Left colon (tissue), 2 donors: ENCODE measurements at places on chromosomes 1 and 21. TPM values are rescaled to one million over a fixed set of nuclear protein-coding genes. Genes with fewer than 3 reads are reported as not detected.
A peak's percentile ranks its signal among the peaks of the same experiment; 100 is the strongest.

GRCh38 chr21:32819694-32820093 is 48.1 kb upstream of the PAXBP1 start:
- no peak for DNase-seq

- DNase-seq = no peak
Observed at GRCh38 chr1:216919060-216919970, 196.1 kb upstream of the ESRRG start.

DNA sequence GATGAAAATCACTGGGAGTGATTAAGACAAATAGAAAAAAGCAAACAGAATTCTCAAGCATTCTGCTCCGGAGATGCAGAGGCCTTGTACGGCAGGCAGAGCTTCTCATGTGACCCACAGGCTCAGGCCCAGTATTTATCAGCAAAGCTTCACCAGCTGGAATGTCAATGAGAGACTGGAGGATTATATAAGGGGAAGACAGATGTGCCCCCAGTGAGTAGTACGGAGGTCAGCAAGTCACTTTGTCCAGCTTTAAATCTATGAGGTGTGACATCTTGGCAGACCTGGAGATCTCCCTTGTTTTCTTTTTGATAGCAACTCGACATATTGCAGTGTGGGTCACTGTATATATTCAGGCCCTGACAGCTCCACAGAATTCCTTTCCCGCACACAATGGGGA is 106.8 kb downstream of the HHIPL2 start:
- DNase-seq = no peak

The KIF26B gene
- total RNA-seq = 0.36 TPM

GRCh38 chr21:32256251-32256650 is 22.6 kb downstream of the MIS18A start:
- no peak for DNase-seq

GRCh38 chr1:29105822-29106221 is 17.9 kb downstream of the TMEM200B start:
- no peak for DNase-seq

DNA sequence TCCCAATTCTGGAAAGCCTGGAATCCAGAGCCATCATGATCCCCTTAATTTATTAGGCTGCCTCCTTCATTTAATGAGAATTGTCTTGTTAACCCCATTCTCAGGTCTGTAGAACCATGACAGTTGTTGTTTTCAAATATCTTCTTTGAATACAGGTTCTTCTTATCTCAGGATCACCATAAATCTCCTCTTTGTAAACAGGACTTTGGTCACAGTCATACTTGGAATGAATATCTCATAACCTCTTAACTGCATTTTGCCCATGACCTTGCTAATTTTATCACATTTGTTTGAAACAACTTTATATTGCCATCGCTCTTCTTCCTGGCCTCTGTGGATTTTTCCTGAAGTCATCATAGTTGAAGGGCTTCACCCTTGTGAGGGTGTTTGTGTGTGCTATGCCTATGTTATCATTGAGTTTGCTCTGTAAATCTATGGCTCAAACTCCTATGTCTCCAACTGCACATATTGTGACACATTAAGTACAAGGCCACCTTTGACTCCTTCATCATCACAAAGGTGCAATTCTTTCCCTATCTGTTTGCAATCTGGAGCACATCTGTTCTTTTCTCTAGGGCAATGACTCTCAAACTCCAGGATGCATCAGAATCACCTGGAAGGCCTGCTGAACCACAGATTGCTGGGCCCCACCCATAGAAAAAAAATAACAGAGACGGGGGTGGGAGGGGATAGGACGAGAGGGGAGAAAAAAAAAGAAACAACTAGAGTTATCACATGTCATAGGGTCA is 54.2 kb downstream of the FCRL5 start:
- no peak for DNase-seq

DNA sequence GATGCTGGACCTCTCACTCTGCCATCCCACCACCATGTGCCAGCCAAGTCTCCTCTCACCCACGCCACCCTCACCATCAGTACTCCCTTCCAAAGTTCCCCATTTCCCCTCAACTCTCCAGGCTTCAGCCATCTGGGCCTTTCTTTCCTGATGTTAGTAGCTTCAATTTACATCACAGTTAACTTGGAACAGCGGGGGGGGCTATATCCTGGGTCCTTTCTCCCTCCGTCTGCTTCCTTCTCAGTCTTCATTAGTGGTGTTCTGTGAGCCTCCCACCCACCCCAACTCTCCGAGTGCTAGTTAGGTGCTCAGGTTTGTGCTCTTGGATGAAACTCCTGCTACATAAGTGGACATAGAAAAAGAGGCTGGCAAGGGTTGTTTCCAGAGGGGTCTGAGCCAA is 31.9 kb downstream of the KCNC4 start:
- no peak for DNase-seq

DNA sequence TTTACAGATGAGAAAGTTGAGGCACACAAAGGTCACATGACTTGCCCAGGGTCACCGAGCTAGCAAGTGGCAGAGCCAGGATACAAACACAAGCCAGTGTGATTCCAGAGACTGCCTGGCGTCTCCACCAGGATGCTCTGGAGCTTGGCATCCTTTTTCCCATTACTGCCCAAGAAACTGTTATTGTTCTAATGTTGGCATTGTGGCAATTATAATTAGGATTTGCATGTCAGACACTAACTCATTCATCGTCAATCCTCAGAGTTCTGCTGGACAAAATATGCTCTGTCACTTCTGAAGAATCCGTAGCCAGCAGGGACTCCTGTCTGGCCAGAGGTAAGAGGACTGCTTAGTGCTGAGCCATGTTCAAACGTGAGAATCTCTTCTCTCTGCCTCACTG is 8.8 kb downstream of the KAZN start:
- no peak for DNase-seq

The NPHS2 gene
- total RNA-seq = 0.20 TPM

The CADM3 gene
- 3.2 TPM for total RNA-seq

GRCh38 chr1:23483321-23484252 is at the start of gene ASAP3:
Gene ASAP3 (minus strand): TSS chr1:23484179. CDS start chr1:23484133, 46 bp downstream.
- DNase-seq = peak; percentile 50

DNA sequence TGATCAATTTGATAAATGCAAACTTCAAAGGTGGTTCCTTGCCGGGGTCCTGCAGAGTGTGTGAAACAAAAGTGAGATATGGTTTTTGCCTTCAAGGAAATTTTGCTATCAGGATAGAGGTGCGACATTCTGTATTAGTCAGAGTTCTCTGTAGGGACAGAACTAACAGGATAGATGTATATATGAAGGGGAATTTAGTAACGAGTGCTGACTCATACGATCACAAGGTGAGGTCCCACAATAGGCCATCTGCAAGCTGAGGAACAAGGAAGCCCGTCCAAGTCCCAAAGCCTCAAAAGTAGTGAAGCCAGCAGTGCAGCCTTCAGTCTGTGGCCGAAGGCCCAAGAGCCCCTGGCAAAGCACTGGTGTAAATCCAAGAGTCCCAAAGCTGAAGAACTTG is 157.0 kb downstream of the RYR2 start:
- DNase-seq = no peak

The PPIAL4G gene
- total RNA-seq = not detected

DNA sequence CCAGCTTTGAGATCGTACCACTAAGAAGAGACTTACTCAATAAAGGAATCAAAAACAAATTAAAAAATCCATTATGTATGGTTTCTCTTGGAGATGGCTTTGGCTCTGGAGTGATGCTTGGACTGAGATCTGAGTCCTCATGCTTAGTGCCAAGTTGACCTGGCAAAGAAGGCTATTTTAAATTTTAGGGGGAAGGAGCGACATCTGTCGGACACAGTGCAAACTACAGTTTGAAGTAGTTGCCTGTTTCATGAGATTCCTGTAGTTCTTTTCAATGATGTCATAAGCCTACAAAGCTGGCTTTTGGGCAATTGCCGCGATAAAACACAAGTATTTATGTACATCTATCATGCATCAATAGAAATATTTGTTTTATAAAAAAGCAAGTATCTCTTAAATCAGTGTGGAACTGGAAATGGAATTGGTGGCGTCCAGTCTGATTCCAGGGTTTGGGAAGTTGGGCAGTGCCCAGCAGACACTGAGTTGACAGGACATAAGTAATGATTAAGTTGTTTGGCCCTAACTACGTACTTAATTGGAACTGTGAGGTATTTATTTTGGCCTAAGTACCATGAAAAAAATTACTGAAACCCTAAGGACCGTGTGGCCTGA is 50.0 kb downstream of the TBCE start:
- DNase-seq = peak; percentile 56

The HNRNPR gene
- 78.8 TPM for total RNA-seq

The BMP8A gene
- 6.8 TPM for total RNA-seq

The ERICH3 gene
- total RNA-seq = not detected

DNA sequence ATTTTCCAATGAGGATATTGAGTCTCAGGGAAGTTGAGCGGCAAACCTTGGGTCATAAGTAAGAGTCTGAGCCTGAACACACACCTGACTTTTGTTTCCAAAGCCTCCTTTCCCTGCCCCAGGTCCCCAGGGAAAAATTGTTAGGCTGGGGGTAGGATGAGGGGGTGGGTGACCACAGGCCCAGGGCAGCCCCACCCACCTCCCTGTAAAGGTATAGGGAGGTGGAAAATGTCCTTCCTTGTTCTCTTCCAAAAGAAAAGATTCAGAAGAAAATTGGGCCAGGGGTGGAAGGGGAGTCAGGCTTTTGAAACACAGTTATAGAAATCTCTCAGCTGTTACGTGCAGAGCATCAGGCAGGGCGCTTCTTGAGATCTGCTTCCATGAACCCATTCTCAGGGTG is 129.7 kb upstream of the NGF start:
- DNase-seq = no peak

The S100A2 gene
- 1.1 TPM for total RNA-seq

DNA sequence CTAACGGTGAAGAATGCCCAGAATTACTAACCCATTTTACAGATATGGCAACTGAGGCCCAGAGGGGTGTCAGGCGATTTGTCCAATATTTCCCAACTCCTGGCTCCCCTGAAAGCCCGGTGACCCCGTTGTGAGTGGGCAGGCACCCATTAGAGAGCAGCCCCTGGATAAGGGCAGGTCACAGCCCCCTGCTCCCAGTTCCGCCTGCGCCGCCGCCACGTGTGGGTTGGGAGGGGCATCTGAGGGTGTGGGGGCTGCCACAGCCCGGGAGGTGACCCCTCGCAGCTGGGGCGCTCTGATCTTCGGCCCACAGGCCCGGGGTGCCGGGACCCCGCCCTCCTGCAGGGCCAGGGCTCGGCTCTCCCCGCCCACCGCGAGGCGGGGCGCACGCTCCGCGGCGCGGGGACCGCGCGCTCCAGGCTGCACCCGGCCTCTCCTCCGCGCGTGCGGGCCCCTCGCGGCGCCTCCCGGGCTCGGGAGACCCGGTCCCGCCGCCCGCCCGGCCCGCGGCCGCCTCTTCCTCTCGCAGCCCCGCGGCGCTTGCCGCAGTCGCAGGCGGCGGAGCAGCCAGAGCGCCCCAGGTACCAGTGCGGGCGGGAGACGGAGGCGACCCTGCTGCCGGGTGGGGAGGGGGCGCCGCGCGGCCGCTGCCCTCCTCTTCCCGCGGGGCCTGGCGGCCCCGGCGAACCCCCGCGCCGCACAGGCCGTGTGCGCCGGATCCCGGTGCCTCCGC is at the start of gene HTR6:
Gene HTR6 (plus strand): TSS at position 423 of the 733 bp plus-strand sequence. CDS start 879 bp downstream, outside the sequence.
- no peak for DNase-seq

DNA sequence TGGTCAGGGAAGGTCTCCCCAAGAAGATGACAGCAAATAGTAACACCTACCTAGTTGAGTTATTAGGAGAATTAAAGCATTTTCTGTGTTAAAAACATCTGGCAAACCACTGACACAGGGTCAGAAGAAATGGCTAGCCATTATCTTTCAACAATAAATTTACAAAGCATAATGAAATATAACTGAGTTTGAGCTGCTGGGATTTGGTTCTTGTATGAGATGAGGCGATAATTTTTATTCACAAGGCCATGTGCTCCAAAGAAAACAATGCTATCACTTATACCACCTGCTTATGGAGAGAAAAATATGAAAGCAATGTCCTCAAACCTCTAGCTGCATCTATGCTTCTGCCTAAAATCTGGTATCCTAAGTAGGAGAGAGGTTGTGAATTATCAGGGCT is 202.3 kb downstream of the CRB1 start:
- no peak for DNase-seq

The AKIRIN1 gene
- total RNA-seq = 59.0 TPM

The GIPC2 gene
- 30.5 TPM for total RNA-seq

DNA sequence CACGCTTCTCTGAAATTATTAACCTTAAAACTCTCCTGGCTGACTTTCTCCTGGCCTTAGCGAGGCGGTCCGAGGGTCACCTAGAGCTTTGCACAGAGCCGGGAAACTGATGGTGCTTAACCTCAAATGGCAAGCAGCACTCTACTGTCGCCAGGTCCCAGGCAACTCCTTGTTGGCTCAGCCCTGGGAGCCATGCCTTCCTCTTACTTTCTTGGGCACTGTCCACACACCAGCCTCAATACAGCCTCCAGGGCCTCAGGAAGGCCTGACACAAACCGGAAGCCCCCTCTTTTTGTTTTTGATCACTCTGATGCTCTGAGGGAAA is 3.8 kb downstream of the TRABD2B start:
- no peak for DNase-seq

The PLA2G2F gene
- total RNA-seq = 0.11 TPM

DNA sequence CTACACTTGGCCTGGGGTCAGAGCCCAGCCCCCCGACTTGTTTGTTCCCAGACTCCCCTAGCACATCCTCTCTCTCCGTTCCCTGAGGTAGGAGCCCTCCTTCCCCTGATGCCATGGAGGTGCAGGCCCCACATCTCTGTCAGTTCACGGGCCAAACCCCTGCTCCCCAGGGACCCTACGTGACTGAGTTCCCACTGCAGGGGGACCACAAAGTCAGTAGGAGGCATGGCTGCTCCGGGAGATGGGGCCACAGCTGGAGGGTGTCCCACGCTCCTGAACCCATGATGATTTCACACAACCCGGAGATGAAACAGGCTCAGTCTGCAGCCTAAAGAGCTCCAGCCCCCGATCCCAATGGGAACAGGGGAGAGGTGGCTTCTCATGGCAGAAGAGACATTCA is 272.2 kb downstream of the NPHP4 start:
- no peak for DNase-seq
